ENCODE measurements at places on chromosomes 1 and 21. TPM values are rescaled to one million over a fixed set of nuclear protein-coding genes. Genes with fewer than 3 reads are reported as not detected.

Gene TCP10L
- total RNA-seq = not detected

Gene NFASC
- 0.98 TPM for total RNA-seq

Gene HSF2BP
- 5.3 TPM for total RNA-seq

Gene BEST4
- 0.49 TPM for total RNA-seq

Gene AMY2B
- 14.5 TPM for total RNA-seq

Gene ASCL5
- total RNA-seq = not detected

Gene BTBD19
- 15.5 TPM for total RNA-seq

Gene C1QB
- total RNA-seq = not detected

DNA sequence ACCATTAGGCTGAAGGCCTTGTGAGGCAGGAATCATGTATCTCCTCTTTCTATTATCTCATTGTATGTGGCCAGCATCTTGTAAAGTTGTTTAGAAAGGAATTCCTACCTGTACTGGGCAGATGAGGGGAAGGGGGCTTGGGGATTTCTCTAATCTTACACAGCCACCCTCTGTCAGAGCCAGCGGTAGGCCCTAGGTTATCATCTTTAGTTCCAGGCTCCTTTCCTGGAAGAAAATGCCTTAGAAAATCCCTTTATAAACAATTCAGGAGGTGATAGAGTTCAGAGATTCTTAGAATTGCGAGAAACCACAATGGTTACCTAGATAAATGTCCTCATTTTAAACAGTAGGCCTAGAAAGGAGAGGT lies 35.2 kb downstream of the DPT start:
- no peak for DNase-seq

- DNase-seq = no peak
Observed at GRCh38 chr1:97572561-97572960, 348.3 kb downstream of the DPYD start.

- DNase-seq = no peak
Observed at GRCh38 chr1:89125240-89125912, 538 bp downstream of the GBP2 start.

- no peak for DNase-seq
Observed at GRCh38 chr1:51966559-51966958, 23.9 kb downstream of the RAB3B start.

GRCh38 chr1:14732728-14733047 lies 134.2 kb downstream of the KAZN start:
- no peak for DNase-seq

DNA sequence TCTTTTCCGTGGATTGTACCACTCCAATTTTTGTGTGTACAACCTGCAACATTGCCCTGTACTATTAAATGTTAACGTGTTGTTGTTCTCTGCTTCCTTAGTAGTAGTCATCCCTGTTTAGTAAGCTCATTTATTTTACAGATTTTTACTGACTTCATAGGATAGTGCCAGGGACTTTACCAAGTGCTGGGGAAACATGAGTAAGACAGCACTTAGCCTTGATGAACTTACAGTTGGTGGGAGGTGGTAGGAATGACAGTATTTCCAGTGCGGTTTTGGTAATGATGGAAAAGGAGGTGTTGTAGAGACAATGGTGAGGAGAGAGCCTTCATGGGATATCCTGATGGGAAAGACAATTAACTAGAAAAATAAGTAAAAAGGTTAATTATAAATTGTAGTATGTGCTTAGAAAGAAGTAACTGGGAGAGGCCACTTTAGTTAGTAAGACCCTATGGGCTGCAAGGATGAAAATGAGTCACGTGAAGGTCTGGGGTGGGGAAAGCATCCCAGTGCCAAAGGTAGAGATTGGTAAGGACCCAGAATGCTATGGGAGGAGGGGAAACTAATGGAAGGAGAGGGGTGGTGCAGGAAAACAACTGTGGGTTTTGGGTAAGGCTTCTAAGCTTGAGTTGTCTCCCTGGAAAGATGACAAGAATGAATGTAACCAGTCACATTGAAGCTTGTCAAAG lies 1.7 kb downstream of the RLF start:
- DNase-seq = no peak

- DNase-seq = no peak
Observed at GRCh38 chr1:114116086-114116485, 37.6 kb downstream of the SYT6 start.

DNA sequence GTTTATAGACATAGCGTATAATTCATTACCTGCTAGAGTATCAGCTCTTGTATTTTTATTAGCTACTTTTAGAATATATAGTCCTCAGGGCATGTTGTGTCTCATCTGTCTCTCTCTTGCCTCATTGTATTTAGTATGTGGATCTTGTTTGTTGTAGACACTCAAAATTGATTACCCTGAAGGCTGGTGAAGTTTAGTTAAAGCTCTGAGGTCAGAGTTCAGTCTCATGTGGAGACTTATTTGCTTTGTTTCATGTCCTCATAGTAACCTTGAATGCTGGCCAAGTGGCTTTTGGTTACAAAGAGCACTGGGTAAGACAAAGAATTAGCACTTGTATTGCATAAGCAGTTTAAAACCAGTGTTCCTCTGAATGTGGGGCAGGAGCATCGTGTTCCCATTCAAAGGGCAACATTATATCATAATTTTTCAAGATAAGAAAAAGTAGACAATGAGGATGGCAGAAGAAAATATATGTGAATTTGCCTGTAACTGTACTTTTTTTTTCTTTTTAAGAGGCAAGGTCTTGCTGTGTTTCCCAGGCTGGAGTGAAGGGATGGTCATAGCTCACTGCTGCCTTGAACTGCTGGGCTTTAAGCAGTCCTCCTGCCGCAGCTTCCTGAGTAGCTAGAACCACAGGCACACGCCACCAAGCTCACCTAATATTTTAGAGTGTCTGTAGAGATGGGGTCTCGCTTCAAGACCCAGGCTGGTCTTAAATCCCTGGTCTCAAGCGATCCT lies 17.4 kb downstream of the CNST start:
- DNase-seq = peak; percentile 73

DNA sequence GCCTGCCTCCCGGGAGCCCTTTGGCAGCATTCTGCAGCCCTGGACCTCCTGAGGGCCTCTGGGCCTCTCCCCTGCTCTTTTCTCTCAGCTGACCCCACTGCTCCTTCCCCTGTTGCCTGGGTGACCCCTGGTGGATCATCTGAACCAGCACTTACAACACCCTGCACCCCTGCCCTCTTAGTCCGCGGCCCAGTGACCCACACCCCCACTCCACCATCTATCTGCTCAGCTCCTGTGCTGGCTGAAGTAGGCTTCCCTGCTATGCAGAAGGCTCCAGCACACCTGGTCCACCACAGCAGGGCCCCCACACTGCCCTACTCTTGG lies 74.0 kb downstream of the DMRTA2 start:
- DNase-seq = no peak

DNA sequence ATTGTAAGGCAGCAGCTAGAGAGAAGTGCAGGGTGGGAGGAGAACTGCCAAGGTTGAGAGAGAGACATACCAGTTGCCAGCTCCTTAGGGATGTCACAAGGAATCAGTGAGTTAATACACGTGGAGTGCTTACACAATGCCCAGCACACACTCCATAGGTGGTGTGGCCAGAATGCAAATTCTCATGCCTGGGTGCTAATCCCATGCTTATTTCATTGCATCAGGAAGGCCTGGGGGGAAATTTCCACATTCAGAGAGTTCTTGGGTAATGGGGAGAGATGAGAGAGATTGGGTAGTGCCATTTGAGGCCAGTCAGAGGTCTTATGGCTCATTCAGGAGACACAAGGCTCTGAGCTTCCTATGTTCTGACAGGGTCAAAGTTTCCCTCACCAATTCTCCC lies 38.7 kb downstream of the GJA5 start:
- peak; percentile 99 for DNase-seq

DNA sequence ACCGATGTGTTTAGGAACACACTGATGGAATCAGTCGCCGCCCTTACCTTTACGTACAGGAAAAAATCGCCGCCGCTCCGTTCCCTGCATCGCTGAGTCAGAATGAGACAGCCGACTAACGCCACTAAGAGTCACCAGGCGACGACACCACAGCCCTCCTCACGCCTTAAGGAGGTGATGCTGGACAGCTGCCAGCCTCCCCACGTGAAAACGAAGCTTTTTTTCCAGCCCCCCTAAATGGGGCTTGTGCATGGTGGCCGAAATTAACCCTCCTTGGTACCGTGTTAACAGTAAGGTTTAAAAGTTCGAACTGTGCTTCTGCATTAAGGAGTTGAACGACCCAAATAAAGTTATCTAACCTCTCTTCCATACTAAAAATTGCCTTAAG lies 511 bp downstream of the DNTTIP2 start:
- peak; percentile 48 for DNase-seq

DNA sequence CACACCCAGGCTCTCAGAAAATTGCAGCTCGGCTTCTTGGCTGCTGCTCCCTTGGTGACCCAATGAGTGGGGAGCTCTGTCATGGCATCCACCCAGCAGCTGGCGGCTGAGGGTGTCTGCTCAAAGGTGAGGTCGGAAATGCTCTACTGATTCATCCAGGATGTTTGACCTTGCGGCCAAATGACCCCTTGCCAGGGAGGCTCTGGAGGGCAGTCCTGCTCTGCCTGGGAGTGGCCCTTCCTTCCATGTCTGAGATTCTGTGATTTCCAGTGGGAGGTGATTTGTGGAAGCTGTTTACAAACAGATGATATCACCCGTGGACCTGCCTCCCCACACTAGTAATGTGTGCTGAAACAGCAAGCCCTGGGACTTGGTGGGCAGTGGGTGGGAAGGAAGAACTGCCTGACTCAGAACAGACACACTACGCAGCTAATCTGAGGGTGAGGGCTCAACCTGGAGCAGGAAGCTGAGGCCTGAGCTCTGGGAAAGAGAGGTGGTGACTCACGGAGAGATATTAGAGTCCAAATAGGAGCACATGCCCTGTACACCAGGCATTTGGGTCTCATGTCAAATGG lies 3.0 kb downstream of the CRCT1 start:
- peak; percentile 85 for DNase-seq

DNA sequence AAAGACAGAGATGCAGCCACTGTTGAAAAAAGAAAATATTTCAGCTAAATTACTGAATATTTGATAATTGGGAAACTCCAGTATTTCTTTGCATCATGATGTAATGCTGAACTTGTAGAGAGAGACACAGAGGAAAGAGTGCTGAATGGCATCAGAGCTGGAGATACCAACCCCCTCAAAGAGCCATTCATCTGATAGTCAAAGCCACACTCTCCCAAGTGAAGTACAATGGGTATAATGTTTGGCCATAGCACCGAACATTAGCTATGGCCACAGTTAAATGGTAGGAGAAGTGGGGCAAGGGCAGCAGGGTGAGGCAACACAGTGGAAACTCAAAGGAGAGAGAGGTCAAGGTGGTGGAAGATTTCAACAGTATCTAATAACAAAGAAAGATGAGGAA lies 107.5 kb upstream of the TNFSF4 start:
- no peak for DNase-seq

DNA sequence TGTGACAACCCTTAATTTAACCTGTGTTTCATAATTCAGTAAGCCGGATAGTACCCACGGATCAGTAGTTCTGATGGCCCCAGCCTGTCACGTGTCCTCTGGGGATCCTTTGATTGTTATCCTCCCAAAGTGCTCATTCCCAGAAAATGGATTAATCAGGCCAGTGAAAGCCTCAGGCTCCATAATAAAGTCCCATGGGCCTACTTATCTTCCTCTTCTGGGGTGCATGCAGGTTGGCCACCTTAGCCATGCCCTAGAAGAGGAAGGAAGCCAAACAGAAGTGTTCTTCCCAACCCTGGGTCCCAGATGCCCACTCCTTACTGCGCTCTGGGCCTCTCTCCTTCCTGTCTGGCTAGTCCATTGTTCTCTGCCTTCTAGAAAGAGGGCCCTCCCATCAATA lies 146.1 kb downstream of the EDEM3 start:
- DNase-seq = no peak

DNA sequence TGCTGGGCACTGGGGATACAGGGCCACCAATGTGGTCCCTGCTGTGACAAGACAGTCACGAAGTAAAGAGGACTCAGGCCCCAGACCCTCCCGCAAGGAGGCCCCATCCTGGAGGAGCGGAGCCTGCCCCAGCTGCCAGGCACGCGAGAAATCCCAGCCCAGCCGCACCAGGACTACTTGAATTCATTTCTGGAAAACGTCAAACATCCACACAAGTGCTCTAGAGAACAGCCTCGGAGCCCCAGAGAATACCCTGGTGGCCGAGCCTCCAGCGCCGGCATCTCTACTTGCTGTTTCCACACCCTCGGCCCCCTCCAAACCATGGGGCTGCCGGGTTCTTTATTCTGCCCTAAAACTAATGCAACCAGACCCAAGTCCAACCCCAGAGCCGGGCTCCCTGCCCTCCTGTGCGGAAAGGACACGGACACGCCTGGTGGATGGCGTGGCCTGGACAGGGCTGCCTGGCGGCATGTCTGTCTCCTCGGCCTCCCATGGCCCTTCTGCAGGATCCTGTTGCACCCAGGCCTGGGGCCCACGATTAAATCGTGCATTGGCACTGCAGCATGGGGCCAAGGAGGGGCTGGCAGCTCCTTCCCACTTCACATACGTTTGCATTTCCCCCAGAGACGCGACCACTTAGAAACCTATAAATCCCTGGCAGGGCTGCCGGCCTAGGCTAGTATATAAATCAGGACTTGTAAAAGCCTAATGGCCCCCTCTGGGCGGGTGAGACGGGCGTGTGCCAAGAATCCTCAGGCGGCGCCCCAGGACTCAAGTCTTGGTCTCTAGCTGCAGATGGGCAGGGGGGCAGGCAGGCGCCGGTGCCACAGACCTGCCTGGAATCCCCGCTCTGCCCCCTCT lies 41.2 kb downstream of the DMRTB1 start:
- DNase-seq = no peak

DNA sequence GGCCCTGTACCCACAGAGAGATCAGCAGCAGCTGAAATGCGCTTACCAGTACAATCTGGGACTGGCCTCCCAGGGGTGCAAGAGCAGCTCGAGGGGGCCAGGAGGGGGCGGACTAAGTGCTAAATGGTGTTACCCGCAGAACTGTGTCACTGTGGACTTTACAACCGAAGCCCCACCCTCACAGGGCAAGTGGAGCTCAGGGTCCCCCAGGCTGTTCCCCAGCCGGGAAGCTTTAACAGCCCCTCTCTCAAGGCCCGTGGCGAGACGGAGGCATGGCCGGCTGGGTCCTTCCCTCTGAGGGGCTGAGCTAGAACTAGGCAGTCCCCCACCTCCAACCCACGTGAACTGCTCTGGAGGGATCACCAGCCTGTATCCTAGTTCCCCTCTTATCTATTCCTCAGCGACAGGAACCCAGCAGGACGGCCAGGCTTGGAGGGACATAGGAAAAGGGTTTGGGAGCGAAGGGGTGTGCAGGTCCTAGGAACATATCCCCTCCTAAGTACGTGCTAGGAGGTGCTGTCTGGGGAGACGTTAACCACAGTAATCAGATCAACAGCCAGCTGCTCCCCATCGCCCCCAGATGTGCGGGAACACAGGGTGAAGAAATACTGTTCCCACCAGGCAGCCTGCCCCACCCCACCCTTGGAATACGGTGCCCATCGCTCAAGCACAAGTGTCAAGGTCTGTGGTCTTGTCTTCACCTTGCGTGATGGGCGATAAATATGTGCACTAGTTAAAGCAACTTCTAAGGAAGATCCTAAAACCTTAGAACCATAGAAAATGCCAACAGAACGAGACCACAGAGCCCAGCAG lies 24.4 kb downstream of the ZBTB17 start:
- DNase-seq = no peak

DNA sequence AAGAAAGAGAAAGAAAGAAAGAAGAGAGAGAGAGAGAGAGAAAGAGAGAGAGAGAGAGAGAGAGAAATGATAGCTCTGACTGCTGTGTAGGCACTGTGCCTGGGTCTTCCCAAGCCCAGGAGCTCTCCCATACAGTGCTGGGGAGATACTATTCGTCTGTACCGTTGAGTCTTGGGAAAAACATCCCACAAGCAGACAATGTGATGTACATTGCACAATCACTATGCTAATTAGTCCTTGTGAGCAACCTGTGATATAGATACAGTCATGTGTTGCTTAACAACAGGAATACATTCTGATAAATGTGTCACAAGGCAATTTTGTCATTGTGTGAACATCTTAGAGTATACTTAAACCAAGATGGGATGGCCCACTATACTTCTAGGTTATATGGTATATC lies 381.0 kb downstream of the HHAT start:
- DNase-seq = peak; percentile 69

Measured in MCF 10A (cell line).